Kidney capillary endothelial cell (primary cell): ENCODE measurements at places on chromosomes 5 and 9.
A peak's percentile ranks its signal among the peaks of the same experiment; 100 is the strongest.

GRCh38 chr5:179588166-179588565 is 35.3 kb downstream of the HNRNPH1 start:
- DNase-seq: no peak

DNA sequence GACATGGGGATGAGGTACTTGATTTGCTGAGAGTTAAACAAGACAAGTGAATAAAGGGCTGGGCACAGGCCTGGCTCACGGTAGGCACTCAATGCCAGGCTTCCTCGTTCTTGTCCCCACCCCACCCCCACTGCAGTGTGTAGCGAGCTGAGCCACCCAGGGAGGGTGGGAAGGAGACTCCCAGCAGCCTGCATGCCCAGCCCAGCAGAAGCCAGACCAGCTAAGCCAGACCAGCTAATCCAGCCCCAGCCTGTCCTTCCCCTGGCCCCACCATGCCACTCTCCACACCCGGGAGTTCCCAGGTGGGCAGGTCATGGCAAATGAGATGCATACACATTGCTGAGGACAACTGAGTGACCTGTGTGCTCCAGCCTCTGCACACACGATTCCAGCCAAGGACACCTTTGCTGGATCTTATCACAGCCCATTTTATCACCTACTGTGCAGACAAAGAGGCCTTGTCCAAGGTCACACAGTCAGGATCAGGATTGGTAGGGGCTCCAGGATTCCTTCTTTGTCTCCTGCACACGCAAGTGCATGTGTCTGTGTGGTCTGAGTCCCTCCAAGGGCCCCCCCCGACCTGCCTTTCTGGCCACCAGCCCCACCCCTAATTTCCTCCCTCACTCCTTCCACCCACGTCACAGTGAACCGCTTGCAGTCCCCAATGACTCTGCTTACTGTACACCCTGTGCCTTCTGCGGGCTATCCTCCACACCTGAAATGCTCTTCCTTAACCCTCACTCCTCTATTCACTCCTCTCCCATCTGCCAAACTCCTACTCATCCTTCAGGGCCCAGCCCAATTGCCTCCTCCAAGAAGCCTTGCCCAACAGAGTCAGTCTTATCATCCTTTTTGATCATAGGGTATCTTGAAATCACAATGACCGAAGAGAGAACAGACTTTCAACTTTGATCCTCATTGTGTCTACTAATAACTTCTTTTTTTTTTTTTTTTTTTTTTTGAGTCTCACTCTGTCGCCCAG is 26.6 kb downstream of the DUSP1 start:
- no peak for DNase-seq

GRCh38 chr9:101510459-101510858 is 23.2 kb upstream of the RNF20 start:
- DNase-seq: no peak

- no peak for DNase-seq
These were observed 7.8 kb upstream of the DNAJC18 start for GRCh38 chr5:139446956-139447779.

DNA sequence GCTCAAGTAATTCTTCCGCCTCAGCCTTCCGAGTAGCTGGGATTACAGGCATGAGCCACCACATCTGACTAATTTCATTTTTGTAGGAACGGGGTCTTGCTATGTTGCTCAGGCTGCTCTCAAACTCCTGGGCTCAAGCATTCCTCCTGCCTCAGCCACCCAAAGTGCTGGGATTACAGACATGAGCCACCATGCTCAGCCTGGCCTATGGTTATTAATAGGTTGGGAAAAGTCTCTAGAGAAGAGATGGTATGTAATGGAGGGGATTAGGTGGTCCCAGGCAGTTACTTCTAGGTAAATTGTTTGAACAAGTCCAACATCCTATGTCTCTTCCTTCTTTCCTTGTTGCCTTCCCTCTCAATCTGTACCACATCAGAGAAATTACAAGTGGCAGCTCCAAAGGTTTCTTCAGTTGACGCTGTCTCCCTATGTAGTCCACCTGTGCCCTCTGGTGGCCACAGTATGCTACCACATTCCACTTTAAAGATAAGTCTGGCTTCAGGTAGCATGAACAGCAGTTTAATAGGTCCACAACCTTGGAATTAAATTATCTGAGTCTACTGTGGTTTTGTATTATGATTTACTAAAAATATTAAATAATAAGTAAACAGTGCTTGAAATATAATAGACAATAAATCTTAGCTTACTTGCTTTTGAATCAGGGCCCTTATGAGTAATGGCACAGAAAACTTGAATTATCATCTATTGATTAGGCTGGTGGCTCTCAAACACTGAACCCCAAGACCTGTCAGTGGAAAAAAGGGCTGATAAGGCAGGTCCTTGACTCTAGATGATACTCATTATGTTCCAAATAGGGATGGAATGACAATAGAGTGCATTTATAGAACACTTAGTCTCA is 9.7 kb downstream of the TIGD6 start:
- DNase-seq: peak; percentile 68

DNA sequence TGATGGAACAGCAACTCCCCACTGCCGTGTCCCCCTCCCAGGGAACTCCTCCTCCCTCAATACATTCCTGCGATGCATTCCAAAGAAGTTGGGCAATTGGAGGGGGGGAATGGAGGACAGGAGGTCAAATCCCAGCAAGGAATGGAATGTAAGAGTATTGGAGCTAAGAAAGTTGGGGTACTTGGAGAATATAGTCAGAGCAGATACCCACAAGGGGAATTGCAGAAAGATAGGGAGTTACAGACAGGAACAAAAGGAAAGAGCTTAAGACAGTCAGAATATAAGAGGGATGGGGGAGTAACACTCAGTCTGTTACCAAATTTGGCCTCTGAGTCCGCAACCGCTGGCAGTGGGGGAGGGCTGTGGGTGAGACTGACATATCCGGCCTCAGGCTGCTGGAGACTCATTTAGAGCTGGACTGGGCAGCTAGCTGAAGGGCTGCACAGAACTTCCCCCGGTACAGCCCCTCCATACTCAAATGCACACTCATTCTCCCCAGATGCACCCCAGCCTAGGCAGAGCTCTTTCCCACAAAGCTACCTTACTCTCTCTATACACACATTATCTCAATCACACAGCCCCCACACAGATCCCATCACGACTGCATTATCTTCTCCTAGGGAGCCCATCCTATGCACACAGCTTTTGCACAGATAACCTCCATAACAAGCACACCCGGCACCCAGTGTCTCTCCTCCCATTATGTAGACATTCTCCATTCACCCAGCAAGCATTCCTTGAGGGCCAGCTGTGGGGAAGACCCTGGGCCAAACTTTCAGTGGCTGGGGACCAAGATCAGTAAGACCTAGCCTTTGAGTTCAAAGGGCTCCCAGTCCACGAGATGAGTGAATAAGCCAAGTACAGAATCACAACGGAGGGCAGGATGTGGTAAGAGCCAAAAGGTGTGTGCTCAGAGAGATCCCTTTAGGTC is 3.7 kb downstream of the TLN1 start:
- DNase-seq: peak; percentile 84

- no peak for DNase-seq
These were observed 1.0 kb downstream of the EGR1 start for GRCh38 chr5:138466125-138466899.
